ENCODE measurements at places on chromosomes 4 and X. TPM values are rescaled to one million over a fixed set of nuclear protein-coding genes. Genes with fewer than 3 reads are reported as not detected.

HAND2 gene
- not detected for total RNA-seq

TMPRSS11D gene
- not detected for total RNA-seq

ETDB gene
- not detected for total RNA-seq

DNA sequence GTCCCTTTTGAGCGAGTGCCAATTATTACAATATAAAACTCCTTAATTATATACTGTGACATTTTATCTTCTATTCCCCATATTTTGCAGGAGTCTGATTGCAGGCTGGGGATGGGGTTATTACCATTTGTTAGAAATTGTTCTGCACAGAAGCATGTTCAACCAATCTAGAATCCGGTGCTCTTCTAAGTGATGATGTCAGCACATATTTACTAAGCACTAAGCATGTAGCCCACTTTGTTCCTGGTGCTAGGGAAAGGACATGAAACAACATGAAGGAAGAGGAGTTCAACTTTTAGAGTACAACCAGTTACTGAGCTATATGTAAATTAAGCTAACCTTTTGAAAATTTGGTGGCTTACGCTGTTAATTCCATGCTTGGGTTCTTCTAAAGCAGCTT lies 52.8 kb upstream of the IL1RAPL2 start:
- no peak for DNase-seq
- H3K36me3 ChIP-seq, result no peaks in the 10 kb centered on the region
- H3K4me3 ChIP-seq, result no peak overlapping the region
- H3K27me3 ChIP-seq, result no peaks in the 10 kb centered on the region
- H3K27ac ChIP-seq, result no peak overlapping the region
- no peaks in the 10 kb centered on the region for H3K4me1 ChIP-seq

DNA sequence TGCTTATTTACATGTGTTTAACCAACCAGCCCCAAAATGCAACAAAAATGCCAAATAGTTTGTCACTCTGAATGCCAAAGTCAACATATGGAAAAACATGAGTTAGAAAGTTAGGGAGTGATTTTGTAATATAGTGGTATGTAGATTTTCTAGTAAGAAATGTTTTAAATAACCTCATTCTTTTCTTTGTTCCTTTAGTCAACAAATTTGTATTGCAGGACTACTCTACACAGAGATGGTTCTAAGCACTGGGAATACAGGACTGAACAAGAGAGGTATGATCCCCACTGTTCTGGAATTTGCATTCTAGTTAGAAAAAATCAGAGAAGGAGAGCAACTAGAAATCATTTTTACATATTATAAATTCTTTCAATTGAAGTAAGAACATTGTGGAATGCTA lies 218.8 kb upstream of the ANXA10 start:
- H3K36me3 ChIP-seq, result no peaks in the 10 kb centered on the region
- H3K27ac ChIP-seq, result no peak overlapping the region
- H3K4me1 ChIP-seq, result no peaks in the 10 kb centered on the region
- H3K4me3 ChIP-seq, result no peak overlapping the region
- DNase-seq, result no peak
- no peaks in the 10 kb centered on the region for H3K27me3 ChIP-seq

FGFR3 gene
- 0.33 TPM for total RNA-seq

GRCh38 chrX:73903941-73904340 lies 340.9 kb downstream of the CHIC1 start:
- H3K27me3 ChIP-seq, result no peaks in the 10 kb centered on the region
- H3K4me1 ChIP-seq, result no peaks in the 10 kb centered on the region
- no peak for DNase-seq
- no peaks in the 10 kb centered on the region for H3K36me3 ChIP-seq
- H3K4me3 ChIP-seq, result no peak overlapping the region
- no peak overlapping the region for H3K27ac ChIP-seq

- peak overlapping the region; percentile 96 for H3K27ac ChIP-seq
- DNase-seq, result no peak
- H3K36me3 ChIP-seq, result no peaks in the 10 kb centered on the region
- H3K27me3 ChIP-seq, result no peaks in the 10 kb centered on the region
- peak overlapping the region; percentile 99 for H3K4me3 ChIP-seq
Observed at GRCh38 chr4:105147553-105148161, 981 bp downstream of the TET2 start.

- H3K36me3 ChIP-seq, result no peaks in the 10 kb centered on the region
- no peaks in the 10 kb centered on the region for H3K4me1 ChIP-seq
- DNase-seq, result no peak
- H3K27me3 ChIP-seq, result no peaks in the 10 kb centered on the region
- no peak overlapping the region for H3K27ac ChIP-seq
Observed at GRCh38 chrX:55695227-55696018, 22.1 kb upstream of the RRAGB start.

DNA sequence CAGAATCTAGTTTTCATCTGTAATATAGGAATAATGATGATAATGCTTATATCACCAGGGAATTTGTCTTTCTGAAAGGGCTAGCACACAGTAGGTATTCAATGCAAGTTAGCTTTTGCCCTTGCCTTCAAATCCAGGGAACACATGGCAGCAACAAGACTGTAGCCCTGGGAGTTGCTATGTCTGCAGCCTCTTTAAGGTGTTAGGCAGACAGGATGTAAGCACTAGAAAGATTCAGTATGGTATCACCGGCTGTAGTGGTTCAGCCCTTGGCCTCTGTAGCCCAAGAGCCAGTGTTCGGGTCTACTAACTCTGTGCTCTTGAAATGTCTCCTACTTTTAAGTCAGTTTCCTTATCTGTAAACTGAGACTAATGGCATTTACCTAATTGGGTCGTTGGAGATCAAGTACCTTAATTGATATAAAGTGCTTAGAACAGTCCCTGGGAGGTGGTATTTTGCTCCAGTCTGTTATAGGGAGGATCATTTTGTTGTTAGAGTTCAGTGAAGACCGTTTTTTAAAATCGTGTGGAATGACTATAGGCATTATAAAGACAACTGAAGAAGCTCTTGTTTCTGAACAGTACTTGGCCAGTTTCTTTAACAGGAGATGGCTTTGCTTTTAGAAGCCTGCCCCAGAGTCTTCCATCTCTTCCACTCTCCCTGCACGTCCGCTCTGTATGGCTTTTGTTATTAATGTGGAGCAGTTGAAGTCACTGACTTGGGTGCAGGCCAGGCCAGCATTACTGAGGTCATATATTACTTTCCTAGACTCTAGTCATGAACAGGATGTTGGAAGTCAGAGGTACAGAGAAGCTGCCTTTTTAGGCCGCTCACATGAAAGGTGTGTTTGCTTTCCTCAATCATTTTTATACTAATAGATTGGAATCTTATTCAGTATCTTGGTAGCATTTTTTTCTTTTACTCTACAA lies 44.8 kb downstream of the GAB1 start:
- no peak for DNase-seq
- no peak overlapping the region for H3K27ac ChIP-seq
- H3K4me3 ChIP-seq, result no peak overlapping the region
- H3K36me3 ChIP-seq, result no peaks in the 10 kb centered on the region
- peaks cover 33% of the 10 kb centered on the region for H3K4me1 ChIP-seq

KIT gene
- not detected for total RNA-seq

- H3K27me3 ChIP-seq, result no peaks in the 10 kb centered on the region
- H3K4me1 ChIP-seq, result no peaks in the 10 kb centered on the region
- H3K4me3 ChIP-seq, result no peak overlapping the region
Observed at GRCh38 chrX:156003486-156004185, 6.1 kb downstream of the IL9R start.

GRCh38 chrX:29824176-29824906 lies 391.0 kb upstream of the MAGEB2 start:
- H3K27me3 ChIP-seq, result no peaks in the 10 kb centered on the region
- H3K27ac ChIP-seq, result no peak overlapping the region
- H3K4me1 ChIP-seq, result no peaks in the 10 kb centered on the region

DNA sequence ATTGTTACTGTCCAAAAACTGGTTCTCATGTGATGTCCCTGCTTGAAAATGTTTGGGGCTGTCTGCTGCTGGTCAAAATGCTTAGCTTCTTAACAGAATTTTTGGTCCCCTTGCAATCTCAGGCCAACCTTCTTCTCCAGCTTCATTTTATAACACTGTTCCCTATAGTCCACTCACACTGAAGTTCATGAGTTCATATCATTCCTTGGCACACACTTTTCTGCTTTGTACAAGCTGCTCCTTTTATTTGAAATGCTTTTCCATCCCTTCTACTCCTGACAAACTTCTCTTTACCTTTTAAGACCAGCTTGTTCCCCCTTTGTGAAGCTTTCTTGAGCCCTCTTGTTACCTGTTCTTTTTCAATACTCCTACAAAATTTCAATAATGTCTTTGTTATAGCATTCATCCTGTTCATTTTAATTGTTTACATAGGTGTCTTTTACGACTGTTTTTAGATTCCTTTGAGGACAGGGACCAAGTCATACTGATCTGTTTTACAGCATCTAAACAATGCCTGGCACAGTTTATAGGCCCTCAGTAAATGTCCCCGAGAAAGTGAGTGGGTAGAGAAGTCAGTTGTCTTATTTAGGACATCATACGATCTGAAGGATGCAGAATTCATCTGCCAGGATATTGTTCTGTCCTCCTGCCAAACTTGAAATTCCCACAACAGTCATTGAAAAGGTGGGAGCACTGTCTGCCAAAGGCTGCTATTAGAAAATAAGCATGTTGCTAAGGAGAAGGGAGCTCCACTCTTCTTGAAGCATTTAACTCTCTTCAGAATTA lies 134.4 kb upstream of the BMPR1B start:
- H3K27me3 ChIP-seq, result no peaks in the 10 kb centered on the region
- H3K4me3 ChIP-seq, result no peak overlapping the region
- no peaks in the 10 kb centered on the region for H3K4me1 ChIP-seq

GRCh38 chrX:9797384-9798360 lies 11.4 kb downstream of the SHROOM2 start:
- DNase-seq, result no peak
- H3K4me3 ChIP-seq, result no peak overlapping the region
- no peaks in the 10 kb centered on the region for H3K27me3 ChIP-seq

HSD17B13 gene
- total RNA-seq, result not detected

- no peaks in the 10 kb centered on the region for H3K4me1 ChIP-seq
- no peak overlapping the region for H3K27ac ChIP-seq
- DNase-seq, result no peak
Observed at GRCh38 chr4:88027611-88028608, 20.5 kb downstream of the PKD2 start.

PIM2 gene
- total RNA-seq, result 30.4 TPM

DNA sequence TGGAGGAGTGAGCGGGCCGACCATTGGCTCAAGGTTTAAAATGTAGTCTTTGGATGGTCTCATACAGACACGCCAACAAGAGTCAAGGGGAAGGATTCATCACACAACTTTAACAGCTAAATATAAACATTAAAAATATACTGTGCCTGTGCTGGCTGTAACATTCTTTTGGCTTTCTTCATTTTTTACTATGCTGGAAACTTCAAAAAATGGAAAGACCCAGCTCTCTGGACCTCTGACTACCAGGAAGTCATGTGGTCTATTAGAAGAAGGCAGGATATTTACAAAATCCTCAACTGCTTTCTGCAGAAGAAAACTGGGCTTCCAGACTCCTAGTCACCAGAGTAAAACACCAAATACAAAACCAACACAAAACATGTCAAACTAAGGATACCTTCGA lies 49.8 kb upstream of the KLF3 start:
- DNase-seq, result no peak
- no peak overlapping the region for H3K4me3 ChIP-seq
- no peaks in the 10 kb centered on the region for H3K4me1 ChIP-seq

LAMTOR3 gene
- 31.7 TPM for total RNA-seq

DNA sequence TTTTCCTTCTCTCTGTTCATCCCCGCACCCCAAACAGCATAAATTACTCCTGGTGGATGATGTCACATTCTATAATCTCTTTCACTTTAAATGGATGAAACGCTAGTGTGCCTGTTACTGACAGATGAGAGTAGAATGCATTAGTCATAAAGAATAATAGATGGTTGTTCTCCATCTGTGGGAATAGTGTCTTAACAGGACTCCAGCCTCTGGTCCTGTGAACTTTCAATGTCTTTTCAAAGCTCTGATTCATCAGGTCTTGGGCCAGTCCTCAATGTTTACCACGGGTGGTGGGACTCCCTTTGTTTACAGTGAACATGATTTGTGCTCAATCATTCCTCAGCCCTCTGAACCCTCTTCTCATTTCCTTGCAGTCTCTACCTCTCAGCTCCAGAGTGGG lies 182.6 kb downstream of the GABRB1 start:
- no peaks in the 10 kb centered on the region for H3K36me3 ChIP-seq
- no peak overlapping the region for H3K4me3 ChIP-seq
- H3K27me3 ChIP-seq, result no peaks in the 10 kb centered on the region
- H3K27ac ChIP-seq, result no peak overlapping the region

- H3K27me3 ChIP-seq, result no peaks in the 10 kb centered on the region
- DNase-seq, result no peak
- no peak overlapping the region for H3K27ac ChIP-seq
- no peak overlapping the region for H3K4me3 ChIP-seq
Observed at GRCh38 chr4:113331811-113332210, 282.4 kb downstream of the ANK2 start.

DNA sequence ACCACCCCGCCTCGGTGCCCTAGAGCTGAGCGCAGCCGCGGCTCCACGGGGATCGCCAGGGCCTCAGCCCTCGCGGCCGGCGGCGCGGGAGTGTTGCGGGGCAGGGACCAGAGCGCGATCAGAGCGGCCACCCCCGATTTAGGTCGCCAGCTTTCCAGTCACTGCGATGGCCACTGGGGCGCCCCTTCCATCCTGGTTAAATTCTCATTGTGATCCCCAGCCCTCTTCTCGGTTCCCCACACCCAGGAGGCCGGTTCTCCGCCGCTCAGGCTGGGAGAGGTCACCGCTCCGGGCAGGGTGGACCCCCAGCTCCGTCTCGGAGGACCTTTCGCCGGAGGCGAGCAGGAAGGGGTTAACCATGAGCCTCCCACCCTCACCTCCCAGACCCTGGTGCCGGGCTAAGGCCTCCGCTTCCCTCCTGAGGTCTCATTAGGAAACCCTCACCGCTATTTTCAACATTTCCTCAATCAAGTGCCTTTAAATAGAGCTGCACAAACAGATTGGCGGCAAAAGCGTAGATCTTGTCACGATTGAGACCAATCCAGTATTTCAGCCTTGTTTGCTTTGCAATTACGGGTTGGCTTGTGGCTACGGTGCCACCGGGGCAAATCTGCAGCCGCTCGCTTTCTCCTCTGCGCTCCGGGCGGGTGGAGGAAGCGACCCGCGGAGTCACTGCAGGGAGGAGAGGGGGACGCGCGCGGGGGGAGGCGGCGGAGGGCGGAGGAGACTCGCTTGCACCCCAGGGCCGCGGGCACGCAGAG lies 8.3 kb upstream of the HAND2 start:
- no peaks in the 10 kb centered on the region for H3K36me3 ChIP-seq
- H3K27me3 ChIP-seq, result peaks cover 37% of the 10 kb centered on the region
- H3K4me1 ChIP-seq, result no peaks in the 10 kb centered on the region
- no peak for DNase-seq
- H3K27ac ChIP-seq, result no peak overlapping the region

NKX3-2 gene
- total RNA-seq, result not detected

- H3K27ac ChIP-seq, result no peak overlapping the region
- H3K36me3 ChIP-seq, result no peaks in the 10 kb centered on the region
- DNase-seq, result no peak
- H3K4me1 ChIP-seq, result no peaks in the 10 kb centered on the region
- no peak overlapping the region for H3K4me3 ChIP-seq
Observed at GRCh38 chr4:52144372-52144771, 93.3 kb downstream of the SPATA18 start.

- no peaks in the 10 kb centered on the region for H3K36me3 ChIP-seq
- H3K27ac ChIP-seq, result no peak overlapping the region
- no peak overlapping the region for H3K4me3 ChIP-seq
- H3K27me3 ChIP-seq, result no peaks in the 10 kb centered on the region
Observed at GRCh38 chr4:14513471-14513870, 488.8 kb upstream of the CPEB2 start.

PF4V1 gene
- total RNA-seq, result not detected

Data from GM12878 (cell line).